ENCODE measurements at places on chromosomes 2 and 18.

DNA sequence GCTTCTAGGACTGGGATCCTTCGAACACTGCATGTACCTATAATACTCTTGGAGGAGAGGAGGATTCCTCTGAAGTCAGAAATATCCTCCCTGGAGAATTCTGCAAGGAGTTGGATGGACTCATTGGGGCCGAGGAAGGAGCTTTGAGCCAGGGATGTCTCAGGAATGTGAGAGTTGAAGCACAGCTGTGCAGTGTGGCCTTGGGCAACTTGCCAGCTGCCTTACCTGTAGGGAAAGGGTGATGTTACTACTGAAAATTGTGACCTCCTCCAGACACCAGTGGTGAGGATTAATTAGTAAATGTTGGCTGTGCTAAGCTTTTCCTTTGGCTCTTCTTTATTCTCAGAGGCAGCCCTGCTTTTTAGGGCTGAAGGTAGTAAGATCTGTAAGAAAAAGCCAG lies 41.4 kb downstream of the FMNL2 start:
- no peak for DNase-seq

DNA sequence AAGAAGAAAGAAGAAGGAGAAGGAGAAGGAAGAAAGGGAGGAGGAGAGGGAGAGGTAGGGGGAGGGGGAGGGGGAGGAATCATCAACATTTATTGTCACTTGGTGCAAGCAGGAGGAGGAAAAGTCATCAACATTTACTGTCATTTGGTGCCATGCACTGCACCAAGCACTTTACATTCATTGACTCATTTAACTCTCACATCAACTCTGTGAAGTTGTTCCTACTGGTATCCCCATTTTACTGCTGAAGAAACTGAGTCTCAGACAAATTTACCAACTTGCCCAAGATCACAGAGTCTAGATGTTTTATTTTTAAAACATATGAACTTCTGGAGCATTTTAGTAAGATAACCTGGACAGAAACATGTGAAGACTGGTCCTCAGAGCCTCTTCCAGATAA lies 46.7 kb upstream of the NEB start:
- no peak for DNase-seq

GRCh38 chr18:34710934-34711333 lies 836 bp downstream of the DTNA start:
- DNase-seq = no peak

GRCh38 chr2:63514237-63514716 lies 74.0 kb downstream of the WDPCP start:
- no peak for DNase-seq

- DNase-seq = no peak
These were observed 23.8 kb upstream of the PTMA start for GRCh38 chr2:231684314-231685223.

DNA sequence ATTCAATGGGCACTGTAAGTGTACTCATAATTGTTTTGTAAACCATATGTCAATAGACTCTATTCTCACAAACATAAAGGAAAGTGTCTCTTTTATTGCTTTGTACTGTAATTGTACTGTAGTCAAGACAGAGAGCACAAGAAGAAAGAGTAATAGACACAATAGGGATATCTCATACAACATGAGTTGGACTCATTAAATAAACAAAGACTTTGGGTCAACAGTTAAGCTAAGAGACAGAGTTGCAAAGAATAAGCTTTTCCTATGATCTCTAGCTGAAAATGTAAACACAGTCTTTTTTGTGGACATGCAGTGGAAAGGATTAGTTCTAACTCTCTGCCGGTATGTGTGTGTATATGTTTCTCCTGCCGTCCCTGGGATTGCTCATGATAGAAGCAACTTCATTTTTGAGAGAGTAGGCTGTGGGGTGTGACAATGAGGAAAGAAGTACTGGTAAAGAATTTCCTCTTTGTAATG lies 13.9 kb upstream of the KYNU start:
- DNase-seq = no peak

- no peak for DNase-seq
These were observed 10.6 kb upstream of the C2orf74 start for GRCh38 chr2:61151436-61151835.

- DNase-seq = no peak
These were observed 41.0 kb downstream of the CROCC2 start for GRCh38 chr2:240947176-240947575.

GRCh38 chr18:31884020-31884419 lies 58.9 kb downstream of the TRAPPC8 start:
- DNase-seq = no peak

DNA sequence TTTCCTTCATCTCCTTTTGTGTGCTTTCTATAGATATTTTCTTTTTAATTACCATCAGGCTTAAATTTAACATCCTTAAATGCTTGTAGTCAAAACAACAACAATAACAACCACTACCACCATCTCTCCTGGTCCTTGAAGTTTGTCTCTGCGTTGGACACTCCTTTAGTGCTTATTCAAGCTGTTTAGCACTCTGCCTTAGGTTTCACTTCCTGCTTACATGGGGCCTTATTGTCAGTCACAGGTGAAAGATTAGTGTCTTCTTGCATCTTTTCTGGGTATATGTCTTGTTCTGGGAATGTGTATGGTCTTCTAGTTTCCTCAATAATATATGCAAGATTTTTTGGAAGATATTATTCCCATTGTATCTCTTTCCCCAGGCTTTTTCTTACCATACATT lies 240.1 kb upstream of the NXPH2 start:
- no peak for DNase-seq

- DNase-seq = no peak
These were observed 36.3 kb upstream of the GREB1L start for GRCh38 chr18:21205695-21206094.

GRCh38 chr2:178722296-178722695 lies 84.9 kb downstream of the TTN start:
- DNase-seq = no peak

GRCh38 chr2:4995466-4995865 lies 696.7 kb upstream of the SOX11 start:
- DNase-seq = no peak

DNA sequence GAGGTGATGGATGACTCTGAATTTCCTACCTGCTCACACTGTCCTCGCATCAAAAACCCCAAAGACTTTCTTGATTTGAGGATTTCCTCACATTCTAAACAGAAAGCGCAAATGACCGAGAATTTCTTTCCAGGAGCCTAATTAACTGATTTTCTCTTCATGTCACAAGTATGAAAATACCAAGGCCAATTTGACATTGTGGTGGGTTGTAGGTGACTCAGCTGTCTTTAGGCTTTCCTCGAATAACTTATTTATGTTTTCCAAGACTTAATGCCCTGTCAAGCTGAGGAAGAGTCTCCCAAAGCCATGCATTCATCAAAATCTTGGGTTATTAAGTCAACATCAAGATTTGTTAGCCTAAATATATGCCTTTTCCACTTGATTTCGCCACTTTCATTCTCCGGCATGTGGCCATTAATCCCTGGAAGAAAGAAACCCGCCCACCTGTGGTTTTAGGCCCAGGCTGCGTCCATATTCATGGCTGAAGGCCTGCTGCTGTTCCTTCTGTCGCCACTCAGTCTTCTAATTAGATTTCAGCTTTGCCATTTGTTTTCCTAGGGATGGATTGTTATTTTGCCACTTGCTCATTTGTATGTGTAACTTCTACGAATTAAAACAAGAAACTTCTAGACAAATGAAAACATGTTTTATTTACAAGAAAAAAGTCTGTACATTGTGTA lies 84.9 kb downstream of the ST6GAL2 start:
- DNase-seq = no peak

DNA sequence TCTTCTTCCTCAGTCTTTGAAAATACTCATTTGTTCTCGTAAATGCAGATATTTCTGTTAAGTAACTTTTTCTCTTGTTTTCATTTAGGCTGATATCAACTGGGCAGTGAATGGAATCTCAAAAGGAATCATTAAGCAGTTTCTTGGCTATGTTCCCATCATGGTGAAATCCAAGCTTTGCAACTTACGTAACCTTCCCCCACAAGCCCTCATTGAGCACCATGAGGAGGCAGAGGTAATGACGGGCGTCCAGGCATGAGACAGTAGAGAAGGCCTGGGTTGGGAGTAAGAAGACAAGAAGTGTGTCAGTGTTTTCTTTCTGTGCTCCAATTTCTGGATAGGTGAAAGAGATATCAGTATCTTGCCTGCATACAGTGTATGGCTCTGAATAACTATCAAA lies 5.1 kb downstream of the POLR1B start:
- no peak for DNase-seq

DNA sequence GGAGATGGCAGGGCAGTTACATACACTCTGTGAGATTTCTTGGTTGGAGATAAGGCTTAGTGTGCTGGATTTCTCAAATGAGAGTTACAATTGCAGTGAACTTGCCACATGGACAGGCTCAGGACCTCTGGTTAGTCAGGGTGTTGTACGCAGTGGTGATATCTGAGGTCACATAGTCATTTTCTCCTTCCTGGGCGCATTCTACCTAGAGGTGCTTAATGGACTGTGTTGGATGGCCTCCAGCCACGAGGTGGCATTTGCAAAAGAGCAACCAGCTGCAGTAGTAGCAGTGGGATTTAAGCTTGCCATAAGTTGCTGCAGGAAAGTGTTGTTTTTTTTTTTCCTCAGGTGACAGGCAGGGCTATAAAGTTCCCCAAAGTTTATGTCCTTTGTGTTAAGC lies 173.8 kb upstream of the TMEM200C start:
- no peak for DNase-seq

DNA sequence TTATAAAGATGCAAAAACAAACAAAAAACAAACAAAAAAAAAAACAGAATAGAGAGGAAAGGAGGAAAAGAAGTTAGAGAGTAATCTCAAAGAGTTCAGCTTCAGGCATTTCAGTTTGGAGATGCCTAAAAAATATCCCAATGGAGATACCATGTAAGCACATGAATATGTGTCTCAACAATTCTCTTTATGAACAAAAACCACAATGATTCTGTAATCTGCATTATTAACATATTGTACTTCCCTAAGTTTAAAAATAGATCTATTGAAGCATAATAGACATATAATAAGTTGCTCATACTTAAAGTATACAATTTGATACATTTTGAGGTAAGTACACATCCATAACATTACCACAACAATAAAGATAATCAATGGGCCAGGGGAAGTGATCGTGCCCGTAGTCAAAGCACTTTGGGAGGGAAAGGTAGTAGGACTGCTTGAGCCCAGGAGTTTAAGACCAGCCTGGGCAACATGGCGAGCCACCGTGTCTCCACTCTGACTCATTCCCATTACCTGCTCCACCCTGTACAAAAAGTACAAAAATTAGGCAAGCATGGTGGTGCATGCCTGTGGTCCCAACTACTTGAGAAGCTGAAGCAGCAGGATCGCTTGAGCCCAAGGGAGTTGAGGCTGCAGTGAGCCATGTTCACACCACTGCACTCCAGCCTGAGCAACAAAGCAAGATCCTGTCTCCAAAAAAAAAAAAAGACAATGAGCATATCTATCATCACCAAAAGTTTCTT lies 158.9 kb downstream of the ATAD2B start:
- DNase-seq = no peak

DNA sequence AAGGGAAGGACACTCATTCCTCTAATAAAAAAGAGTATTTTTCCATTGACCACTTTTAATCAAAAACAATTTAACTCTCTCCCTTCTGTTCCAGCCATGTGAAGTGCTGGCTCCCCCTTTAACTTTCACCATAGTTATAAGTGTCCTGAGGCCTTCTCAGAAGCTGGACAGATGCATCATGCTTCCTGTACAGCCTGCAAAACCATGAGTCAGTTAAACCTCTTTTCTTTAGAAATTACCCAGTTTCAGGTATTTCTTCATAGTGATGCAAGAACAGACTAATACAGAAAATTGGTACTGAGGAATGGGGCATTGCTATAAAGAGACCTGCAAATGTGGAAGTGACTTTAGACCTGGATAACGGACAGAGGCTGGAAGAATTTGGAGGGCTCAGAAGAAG lies 643.6 kb upstream of the DDX18 start:
- no peak for DNase-seq

DNA sequence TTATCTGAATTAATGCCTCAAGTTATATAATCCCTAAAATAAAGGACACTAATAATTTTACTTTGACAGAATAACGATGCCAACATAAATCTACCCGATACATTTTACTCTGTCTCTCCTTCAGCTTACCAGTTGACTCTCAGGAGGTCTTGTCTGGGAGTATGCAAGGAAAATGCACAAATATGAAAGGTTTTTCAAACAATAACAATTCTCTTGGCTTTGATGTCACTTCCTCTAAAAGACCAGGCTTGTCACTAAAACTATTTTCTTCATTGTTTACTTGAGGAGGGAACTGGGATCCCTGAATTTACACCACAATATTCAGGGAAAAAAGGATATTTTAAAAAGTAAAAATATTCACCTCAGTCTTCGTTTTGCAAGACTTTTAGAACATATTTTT lies 97.2 kb downstream of the SOS1 start:
- DNase-seq = no peak

DNA sequence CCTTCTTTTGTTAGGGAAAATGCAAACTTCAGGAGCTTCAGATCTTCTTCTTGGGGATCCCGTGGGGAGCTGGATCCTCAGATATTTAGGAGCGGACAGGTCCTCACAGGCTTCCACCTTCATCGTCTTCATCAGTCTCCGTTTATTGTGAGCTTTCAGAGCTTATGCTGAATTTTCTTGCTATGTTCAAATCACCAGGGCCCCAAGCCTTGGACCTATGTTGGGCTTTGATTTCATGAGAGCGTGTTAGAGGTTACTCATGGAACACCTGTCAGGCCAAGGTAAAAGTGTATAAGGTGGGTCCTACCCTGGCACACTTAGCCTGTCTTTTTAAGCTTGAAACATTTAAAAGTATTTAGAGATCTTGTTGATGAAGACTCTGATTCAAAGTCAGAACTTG lies 212.9 kb downstream of the FAM210A start:
- no peak for DNase-seq

DNA sequence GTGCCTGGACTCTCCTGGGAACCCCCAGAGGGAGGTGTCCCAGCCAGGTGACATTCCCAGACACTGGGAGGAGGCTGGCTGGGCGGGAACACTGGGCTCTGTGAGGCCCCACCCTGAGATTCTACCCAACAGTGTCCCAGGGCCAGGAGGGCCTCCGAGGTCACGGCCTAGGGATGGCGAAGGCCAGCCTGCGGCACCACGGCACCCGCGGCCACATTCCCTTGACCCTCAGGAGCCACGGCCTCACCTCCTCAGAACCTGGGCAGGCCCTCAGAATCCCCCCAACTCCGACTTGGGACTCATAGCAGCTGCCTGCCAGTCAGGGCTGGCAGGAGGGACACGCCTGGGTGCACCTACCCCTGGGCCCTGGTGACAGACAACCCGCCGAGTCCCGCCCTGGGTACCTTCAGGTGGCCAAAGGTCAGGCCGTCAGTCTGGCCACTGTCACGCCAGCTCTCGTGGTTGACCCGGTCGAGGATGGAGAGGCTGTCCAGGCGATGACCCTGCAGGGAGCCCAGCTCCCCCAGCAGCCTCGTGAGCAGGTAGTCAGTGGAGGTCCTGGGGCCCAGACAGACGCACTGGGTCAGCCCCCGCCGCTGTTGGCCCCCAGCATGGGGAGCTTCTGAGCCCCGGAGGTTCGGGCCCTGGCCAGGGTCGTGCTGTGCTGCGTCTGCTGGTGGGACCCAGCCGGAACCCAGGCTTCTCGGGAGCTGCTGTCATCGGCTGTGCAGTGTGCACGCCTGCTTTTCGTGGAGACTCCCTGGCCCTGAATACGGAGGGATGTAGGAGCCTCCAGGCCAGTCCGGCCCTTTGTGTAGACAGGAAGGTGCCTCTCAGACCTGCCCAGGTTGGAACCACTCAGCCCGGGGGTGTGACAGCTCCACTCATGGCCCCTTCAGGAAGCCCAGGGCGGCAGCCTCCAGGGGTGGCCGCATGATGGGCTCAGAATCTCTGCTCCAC lies 6.1 kb downstream of the MAB21L4 start:
- DNase-seq = no peak
